Stimulated activated CD8-positive, alpha-beta memory T cell treated with anti-CD3 and anti-CD28 coated beads, Interleukin-15, amount 100 ng/mL, for 24 hours (primary cell): ENCODE measurements at places on chromosomes 2 and 18.

DNA sequence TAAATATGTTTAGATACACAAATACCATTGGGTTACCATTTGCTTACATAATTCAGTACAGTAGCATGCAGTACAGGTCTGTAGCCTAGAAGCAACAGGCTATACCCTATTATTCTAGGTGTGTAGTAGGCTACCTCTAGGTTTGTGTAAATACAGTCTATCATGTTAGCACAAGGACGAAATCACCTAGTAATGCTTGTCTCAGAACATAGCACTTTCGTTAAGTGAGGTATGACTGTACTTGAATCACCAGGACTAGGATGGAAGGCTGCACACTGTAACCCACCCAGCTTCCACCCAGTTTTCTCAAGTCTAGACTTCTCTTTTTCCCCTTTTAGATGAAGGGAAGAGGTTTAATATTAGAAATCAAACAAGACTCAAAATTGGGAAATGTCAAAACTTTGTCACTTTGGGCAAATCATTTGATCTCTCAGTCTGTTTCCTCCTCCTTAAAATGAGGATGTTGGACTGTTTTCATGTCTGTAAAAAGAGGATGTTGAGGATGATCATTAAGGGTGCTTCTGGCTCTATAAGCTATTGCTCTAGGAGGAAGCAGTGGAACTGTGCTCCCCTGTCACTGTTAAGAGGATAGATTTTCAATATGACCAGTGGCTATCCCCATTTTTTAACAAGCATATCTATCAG, 3.7 kb upstream of the SOCS6 start:
- no peak for DNase-seq

GRCh38 chr2:111148225-111148873, 27.6 kb downstream of the BCL2L11 start:
- DNase-seq: no peak

GRCh38 chr2:191038241-191038725, 24.3 kb upstream of the STAT1 start:
- DNase-seq: no peak

GRCh38 chr18:79102886-79103285, 33.7 kb downstream of the ATP9B start:
- DNase-seq: no peak

- DNase-seq: no peak
Observed at GRCh38 chr18:50832754-50833153, 12.9 kb upstream of the MRO start.
